ENCODE measurements at places on chromosomes 1 and 21.

DNA sequence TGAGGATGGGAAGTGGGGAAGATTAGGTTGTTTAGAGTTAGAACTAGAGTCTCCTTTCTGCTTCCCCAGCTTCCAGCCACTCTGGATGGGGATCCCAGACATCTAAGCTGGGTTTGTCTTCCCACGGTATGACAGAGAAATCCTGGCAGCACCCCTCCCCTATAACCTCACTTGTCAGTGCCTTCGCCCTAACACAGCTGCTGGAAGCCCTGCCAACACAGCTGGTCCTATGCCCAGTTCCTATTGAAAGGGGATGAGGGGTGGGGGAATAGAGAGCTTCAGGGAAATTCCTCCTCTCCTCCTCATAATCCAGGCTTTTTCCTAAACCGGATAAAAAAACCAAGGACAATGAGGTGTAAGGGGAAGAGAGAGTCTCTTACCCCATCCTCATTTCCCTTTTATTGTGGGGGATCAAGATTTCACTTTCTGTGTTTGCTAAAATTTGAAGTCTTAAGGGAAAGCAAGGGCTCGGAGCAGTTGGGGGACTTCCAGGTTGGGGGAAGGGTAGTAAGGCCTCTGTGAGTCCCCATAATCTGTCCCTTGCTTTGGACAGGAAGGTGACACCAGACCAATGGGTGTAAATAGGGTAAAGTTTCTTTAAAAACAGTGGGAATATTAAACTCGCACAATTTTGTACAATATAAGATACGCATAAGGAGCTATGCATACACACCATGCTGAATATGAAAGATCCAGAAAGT lies 590 bp downstream of the TMOD4 start:
- DNase-seq = no peak

DNA sequence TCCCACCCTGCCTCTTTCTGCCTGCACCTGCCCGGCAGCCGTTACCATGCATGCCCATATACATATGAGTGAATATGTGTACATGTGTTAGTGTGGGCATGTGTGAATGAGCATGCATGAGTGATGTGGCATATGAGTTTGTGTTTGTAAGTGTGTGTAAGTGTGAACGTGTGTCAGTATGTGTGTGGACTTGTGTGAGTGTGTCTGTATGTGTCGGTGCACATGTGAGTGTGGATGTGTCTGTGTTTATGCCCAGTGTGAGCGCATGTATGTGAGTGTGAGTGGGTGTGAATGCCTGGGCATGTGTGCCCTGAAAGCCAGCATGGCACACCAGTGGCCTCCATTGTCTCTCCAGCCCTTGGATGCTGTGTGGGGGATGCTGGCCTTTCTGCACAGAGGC lies 2.5 kb upstream of the UMODL1 start:
- no peak for DNase-seq

GRCh38 chr1:15756143-15757015 lies 2.2 kb upstream of the FBLIM1 start:
- DNase-seq = no peak

DNA sequence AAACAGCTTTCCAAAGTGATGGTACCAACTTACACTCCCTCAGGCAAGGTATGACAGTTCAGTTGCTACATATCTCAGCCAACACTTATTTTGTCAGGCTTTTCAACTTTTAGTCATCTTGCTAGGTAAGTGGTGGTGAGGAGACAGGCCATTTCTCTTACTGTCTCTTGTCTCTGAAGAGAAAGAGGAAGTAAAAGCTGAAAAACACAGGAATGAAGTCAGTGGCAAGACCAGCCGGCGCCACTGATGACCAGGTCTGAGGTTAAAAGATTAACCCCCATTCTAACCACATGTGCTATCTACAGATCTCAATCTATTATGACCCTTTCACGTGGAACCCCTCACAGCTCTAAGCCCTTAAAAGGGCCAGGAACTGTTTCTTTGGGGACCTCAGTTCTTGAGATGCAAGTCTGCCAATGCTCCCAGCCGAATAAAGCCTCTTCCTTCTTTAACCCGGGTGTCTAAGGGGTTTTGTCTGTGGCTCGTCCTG lies 4.2 kb downstream of the ADCY10 start:
- no peak for DNase-seq

GRCh38 chr1:30916296-30916695 lies 7.7 kb upstream of the SDC3 start:
- DNase-seq = no peak

DNA sequence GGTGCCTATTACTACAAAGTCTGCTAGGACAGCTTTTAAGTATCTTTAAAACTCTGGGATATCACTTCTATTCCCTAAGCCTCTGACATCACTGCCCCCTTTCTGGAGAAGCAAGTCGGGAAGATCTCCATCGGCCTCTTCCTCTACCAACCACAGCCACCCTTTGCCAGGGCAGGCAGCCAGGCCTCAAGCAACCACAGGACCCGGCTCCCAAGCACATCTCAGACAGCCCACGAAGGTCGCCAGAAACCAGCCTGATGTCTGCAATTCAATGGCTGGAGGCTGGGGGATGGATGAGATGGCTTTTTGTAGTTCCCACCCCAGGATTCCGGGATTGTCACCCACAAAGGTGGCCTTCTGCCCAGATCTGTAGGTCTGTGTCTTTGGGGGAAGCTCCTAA lies 70.7 kb downstream of the LGR6 start:
- DNase-seq = peak; percentile 36

GRCh38 chr1:236560213-236560771 lies 36.5 kb downstream of the LGALS8 start:
- DNase-seq = peak; percentile 50

DNA sequence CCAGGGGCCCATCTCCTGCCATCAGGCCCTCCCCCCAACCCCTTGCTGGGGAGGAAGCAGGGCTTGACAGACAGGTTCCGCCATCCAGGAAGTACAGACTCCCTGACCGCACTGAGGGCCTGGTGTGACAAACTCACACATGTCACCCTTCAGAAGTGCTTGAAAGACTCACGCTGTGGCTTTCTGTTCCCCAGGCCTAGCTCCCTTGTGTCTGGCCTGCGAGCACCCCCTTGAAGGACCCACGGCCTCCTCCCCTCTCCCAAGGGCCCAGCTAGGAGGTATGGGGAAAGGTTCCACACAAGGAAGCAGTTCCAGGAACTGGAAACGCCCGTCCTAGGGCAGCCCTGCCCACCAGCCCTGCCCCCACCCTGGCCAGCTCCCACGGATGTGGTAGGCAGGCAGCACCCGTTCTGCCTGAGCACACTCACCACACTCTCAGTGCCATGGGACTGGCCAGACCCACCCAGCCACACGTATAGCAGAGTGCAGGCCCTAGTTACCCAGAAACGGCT lies 26.7 kb downstream of the SLC2A1 start:
- peak; percentile 65 for DNase-seq

GRCh38 chr1:116990612-116991151 lies 10.9 kb upstream of the CD101 start:
- no peak for DNase-seq

- DNase-seq = no peak
Observed at GRCh38 chr1:14377386-14377785, 221.1 kb upstream of the KAZN start.
